Stimulated activated CD4-positive, alpha-beta T cell treated with anti-CD3 and anti-CD28 coated beads, Interleukin-1b, Interleukin-23, amount 100 ng/mL, for 48 hours (primary cell): ENCODE measurements at places on chromosomes 6 and 20.
A peak's percentile ranks its signal among the peaks of the same experiment; 100 is the strongest.

GRCh38 chr6:42417641-42418112 lies 34.0 kb downstream of the TRERF1 start:
- peak; percentile 53 for DNase-seq

- no peak for DNase-seq
Observed at GRCh38 chr6:72288592-72288991, 333.3 kb upstream of the KCNQ5 start.

DNA sequence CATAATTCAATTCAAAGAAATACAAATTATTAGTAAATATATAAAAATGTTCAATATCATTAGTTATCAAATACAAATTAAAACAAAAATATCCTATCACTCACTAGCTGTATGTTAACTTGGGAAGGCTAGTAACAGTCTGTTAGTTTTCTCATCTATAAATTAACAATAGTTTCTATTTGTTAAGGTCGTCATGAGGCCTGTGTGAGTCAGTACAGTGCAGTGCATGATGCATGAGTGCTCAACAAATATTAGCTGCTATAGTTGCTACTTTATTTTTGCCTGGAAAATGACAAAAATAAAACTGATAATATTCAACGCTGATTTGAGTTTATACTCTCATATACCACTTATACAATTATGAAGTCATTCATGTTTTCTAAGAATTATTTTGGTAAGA lies 401.6 kb upstream of the RUNX2 start:
- DNase-seq: no peak

- no peak for DNase-seq
Observed at GRCh38 chr20:2708073-2708415, 15.5 kb downstream of the EBF4 start.

DNA sequence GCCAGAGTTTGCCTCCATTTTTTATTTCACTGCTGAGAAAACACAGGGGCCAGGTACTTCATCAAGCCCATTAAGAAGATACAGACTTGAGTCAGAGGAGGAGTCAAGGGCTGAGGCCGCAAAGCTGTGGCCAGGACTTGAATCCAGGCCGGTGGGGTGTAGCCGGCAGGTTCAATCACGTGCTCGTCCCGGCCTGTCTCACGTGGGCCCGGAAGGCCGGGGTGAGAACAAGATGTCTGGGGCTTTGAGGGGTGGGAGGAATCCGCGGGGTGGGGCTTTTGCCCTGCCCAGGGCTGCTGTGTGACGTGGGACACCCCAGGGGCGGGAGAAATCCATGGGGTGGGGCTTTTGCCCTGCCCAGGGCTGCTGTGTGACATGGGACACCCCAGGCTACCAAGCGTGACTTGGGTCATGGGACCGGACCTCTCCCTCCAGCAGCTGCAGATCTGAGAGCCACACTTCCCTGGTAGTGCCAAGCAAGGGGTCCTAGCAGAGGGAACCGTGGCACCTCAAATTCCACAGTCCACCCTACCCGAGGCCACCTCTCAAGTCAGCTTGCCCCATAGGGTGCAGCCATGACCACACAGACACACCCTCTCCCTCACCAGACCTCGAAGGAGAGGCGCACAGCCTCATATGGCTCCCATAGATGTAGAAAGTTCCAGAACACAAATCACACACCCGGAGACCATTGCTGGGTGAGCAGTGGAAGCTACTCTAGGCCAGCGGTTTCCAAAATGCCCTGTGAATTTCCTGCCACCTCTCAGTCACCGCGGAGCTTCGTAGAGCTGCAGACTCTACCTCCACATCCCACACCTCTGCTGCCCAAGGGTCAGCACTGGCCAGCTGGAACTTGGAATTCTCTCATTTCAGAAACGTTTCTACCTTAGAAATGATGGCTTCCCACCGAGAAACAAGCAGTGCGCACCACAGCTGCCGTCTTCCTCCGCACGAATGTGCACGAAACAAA lies 156.1 kb downstream of the DLL1 start:
- no peak for DNase-seq
